ENCODE measurements at places on chromosomes 6 and 20.
A peak's percentile ranks its signal among the peaks of the same experiment; 100 is the strongest.

GRCh38 chr6:157466342-157466648, 85.3 kb downstream of the ZDHHC14 start:
- DNase-seq = no peak

DNA sequence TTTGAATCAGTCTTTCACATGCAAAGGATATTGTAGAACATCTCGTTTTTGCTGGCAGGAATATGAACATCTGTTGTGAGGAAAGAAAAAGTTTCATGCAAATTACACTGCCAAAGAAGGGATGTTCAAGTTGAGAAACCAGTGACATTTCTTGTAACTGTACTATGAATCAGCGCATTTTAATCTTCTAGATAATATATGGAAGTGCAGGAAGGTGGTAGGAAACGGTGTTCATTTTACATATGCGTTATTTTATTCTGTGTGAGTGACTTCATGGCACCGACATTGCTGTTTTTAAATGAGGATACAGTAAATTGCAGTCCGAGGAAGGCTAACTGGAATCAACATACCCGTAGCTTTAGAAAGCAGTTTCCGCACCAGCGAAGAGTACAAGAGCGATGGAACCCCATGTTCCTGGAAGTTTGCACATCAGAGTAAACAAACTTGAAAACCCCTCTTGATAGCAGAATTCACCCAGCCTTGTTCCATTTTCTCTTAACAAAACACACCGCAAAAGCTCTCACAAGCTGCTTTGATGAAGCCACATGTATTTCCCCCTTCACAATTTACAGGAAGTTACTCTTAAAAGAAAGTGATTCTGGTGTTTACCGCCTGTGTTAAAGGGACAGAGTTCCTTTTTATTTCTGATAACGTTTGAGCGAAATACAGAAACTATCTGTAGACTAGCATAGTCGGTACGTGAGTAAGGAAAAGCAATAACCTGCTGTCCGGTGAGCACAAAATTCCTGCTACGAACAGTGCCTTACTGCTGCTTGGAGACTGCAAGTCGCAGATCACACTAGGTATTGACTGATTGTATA, 11.5 kb downstream of the PRDM1 start:
- no peak for DNase-seq

DNA sequence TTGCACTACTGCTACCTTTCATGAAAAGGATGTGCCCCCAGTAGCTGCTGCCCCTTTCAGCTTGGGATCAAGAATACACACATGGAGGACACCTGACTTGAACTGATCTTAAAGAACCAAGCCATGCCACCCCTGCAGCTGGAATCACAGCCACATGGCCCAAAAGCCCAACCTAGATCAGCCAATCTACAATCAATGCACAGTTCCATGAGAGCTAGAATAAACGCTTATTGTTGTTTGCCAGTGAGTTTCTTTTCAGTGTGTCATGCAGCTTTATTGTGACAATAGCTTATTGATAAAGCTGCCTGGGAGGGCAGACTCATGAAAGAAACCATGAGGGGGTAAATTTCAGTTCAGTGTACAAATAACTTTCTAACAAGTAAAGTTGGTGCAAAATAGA, 397.7 kb downstream of the PTPRT start:
- DNase-seq = no peak

DNA sequence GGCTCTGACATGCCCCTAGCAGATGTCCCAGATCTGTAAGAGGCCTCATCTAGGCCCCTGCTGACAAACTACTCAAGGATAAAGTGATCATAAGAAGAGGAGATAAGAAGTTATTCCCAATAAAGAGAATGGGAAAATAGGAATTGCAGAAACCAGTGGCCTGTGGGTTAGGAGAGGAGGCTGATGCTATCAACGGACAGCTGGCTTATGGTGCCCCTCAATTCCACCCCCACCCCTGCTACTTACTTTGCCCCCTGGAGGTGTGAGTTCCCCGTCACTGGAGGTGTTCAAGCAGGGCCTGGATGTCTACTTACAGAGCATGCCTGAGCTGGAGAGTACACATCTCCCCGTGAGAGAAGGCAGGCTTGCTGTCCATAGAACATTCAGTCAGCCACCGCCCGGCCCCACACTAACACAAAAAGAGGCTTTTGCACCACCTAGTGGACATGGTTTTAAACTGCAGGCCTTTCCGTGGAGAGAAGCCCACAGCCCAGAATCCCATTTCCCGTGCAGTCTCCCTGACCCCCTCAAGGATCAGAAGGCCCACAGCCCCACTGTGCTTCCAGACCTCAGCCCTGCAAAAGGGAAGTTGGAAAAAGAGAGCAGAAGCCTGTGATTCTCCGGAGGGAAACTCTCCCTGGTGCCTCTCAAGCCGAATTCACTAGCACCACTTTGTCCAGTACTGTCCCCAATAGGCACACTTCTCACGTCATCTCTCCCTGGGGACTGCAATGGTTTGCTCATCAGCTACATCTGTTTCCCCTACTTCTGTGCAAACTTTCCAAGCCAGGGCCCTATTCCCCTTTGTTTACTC, 23.8 kb upstream of the BNIP5 start:
- DNase-seq = peak; percentile 65

DNA sequence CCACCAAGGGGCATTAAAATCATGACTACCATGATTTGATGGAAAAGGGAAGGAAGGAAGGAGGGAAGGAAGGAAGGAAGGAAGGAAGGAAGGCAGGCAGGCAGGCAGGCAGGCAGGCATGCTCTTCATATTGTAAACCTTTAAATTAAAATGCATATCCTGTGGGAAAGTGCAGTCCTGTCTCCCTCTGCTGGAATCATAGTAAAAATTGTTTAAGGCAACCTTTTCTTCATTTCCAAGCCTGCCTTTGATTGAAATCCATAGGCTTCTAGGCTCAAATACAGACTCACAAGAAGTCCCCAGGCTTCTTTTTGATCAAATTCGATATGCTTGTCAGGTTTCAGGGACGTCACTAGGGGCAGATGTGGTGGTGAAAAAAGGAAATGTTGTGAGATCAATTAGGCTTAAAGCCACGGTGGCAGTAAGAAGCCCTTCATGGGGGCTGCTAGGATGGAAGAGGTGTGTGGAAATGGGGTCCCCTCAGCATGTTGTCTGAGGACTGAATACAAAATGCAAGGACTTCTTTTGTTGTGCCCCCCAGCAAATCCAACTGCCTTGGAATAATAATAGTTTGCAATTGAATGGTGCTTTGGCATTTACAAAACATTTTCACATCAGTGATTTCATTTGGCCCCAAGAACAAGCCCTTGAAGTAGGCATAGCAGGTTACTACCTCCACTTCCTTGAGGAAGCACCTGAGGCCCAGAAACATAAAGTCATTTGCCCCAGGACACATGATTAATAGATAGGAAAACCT, 25.6 kb upstream of the GABRR1 start:
- no peak for DNase-seq
